ENCODE measurements at places on chromosomes 6 and 20.

- no peak for DNase-seq
Observed at GRCh38 chr6:130206479-130206878, 16.3 kb downstream of the SAMD3 start.

- no peak for DNase-seq
Observed at GRCh38 chr20:2631228-2631627, 21.2 kb upstream of the NOP56 start.

- DNase-seq = peak; percentile 73
Observed at GRCh38 chr6:37648465-37649330, 49.0 kb downstream of the MDGA1 start.

- peak; percentile 50 for DNase-seq
Observed at GRCh38 chr20:45372646-45373352, 5.3 kb downstream of the TP53TG5 start.

DNA sequence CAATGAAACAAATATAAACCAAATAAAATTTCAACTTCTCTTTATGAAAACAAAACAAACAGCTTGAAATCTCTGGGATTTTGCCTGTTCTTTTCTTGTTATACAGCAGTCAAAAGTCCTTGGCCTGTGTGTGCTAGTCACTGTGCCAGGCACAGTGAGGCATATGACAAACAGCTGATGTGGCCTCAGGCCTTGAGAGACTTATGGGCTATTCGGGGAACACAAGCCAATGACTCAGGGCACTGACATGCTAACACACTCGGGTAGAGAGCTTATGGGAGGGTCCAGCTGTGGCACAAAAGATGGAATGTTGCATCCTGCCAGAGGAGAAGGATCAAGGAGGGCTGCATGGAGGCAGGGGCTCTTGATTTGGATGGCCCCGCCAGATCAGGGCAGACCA lies 95.4 kb upstream of the NKX2-2 start:
- DNase-seq = peak; percentile 39

Measured in AG20443 (cell line).